ENCODE measurements at places on chromosomes 13 and 19. TPM values are rescaled to one million over a fixed set of nuclear protein-coding genes. Genes with fewer than 3 reads are reported as not detected.

TBC1D17 gene
- 36.5 TPM for total RNA-seq

ASF1B gene
- 90.2 TPM for total RNA-seq

DNA sequence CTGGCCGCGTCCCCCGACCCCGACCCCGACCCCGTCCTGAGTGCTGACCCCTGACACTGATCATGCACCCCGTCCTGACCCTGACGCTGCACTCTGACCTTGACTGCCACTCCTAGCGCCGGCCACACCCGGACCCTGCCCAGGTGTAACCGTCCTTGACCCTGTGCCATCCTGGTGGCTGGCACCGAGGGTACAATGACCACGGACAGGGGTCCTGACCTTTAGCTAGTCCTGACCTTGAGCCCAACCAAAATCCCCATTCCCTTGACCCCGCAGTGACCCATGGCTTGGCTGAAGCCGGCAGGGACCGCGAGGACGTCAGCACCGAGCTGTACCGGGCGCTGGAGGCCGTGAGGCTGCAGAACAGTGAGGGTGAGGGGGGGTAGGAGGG is 25.9 kb downstream of the CLEC4M start:
- no peak overlapping the region for H3K27ac ChIP-seq
- peaks cover 29% of the 10 kb centered on the region for H3K27me3 ChIP-seq
- H3K4me1 ChIP-seq = peaks cover 2% of the 10 kb centered on the region
- no peak overlapping the region for H3K4me3 ChIP-seq

- DNase-seq = peak; percentile 13
- H3K36me3 ChIP-seq = peaks cover 2% of the 10 kb centered on the region
- H3K27ac ChIP-seq = peak overlapping the region; percentile 1
Observed at GRCh38 chr13:42876887-42877545, 95.6 kb downstream of the FAM216B start.

RPL18 gene
- 1,885 TPM for total RNA-seq

GRCh38 chr19:16518483-16519229 is 22.5 kb downstream of the C19orf44 start:
- no peak overlapping the region for H3K27ac ChIP-seq
- H3K4me1 ChIP-seq = no peaks in the 10 kb centered on the region
- H3K27me3 ChIP-seq = no peaks in the 10 kb centered on the region

- H3K4me3 ChIP-seq = no peak overlapping the region
- H3K27ac ChIP-seq = no peak overlapping the region
- peaks cover 23% of the 10 kb centered on the region for H3K36me3 ChIP-seq
- no peaks in the 10 kb centered on the region for H3K4me1 ChIP-seq
- H3K27me3 ChIP-seq = no peaks in the 10 kb centered on the region
Observed at GRCh38 chr19:41386442-41386841, 10.1 kb downstream of the TMEM91 start.

PSG3 gene
- not detected for total RNA-seq

GRCh38 chr19:46861691-46862502 is 1.1 kb downstream of the ARHGAP35 start:
- H3K36me3 ChIP-seq = peaks cover 10% of the 10 kb centered on the region
- H3K4me3 ChIP-seq = no peak overlapping the region
- peaks cover 15% of the 10 kb centered on the region for H3K4me1 ChIP-seq
- peak; percentile 70 for DNase-seq
- no peak overlapping the region for H3K27ac ChIP-seq

ZNF536 gene
- total RNA-seq = not detected

GRCh38 chr13:80082396-80083080 is 258.4 kb downstream of the SPRY2 start:
- H3K4me1 ChIP-seq = no peaks in the 10 kb centered on the region
- H3K36me3 ChIP-seq = no peaks in the 10 kb centered on the region
- no peaks in the 10 kb centered on the region for H3K27me3 ChIP-seq
- H3K27ac ChIP-seq = no peak overlapping the region

SMIM24 gene
- not detected for total RNA-seq
